Type B pancreatic cell (in vitro differentiated cells): ENCODE measurements at places on chromosomes 3 and 15. TPM values are rescaled to one million over a fixed set of nuclear protein-coding genes. Genes with fewer than 3 reads are reported as not detected.

FBLN2 gene
- total RNA-seq: 49.1 and 67.6 TPM in 2 replicates

CFAP100 gene
- total RNA-seq: 4.3 TPM in 1 of 2 replicates, not detected in the other

THAP10 gene
- total RNA-seq: 2.7 and 5.3 TPM in 2 replicates

FBXW12 gene
- not detected in 2 replicates for total RNA-seq

EXD1 gene
- total RNA-seq: not detected in 2 replicates

KBTBD13 gene
- not detected in 2 replicates for total RNA-seq

SI gene
- total RNA-seq: 4.7 and 8.4 TPM in 2 replicates

C2CD4A gene
- 1.7 and 2.0 TPM in 2 replicates for total RNA-seq

DNA sequence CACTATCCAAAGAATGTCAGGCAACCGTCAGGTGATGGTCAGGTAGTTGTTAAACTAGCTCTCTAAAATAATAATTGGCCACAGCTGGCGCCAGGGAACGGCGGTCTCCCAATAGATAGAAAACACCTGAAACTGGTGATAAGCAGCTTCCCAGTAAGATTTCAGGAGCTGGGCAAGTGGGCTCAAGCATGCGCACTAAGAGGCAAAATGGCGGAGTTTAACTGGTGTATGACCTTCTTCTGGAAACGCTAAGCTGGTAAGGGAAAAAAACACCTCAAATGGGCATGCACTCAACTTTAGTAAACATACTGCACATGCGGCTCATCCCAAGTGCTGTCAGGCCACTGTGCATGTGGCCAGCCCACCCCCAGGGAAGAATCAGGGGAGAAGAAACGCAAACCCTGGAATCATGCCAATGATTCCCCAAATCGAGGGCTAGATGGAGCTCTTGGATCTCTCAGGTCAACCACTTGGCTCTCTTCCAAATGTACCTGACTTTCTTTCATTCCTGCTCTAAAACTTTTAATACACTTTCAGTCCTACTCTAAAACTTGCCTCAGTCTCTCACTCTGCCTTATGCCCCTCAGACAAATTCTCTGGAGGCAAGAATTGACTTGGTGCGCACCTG is 195.0 kb downstream of the ZNF621 start:
- no peak for DNase-seq

DNA sequence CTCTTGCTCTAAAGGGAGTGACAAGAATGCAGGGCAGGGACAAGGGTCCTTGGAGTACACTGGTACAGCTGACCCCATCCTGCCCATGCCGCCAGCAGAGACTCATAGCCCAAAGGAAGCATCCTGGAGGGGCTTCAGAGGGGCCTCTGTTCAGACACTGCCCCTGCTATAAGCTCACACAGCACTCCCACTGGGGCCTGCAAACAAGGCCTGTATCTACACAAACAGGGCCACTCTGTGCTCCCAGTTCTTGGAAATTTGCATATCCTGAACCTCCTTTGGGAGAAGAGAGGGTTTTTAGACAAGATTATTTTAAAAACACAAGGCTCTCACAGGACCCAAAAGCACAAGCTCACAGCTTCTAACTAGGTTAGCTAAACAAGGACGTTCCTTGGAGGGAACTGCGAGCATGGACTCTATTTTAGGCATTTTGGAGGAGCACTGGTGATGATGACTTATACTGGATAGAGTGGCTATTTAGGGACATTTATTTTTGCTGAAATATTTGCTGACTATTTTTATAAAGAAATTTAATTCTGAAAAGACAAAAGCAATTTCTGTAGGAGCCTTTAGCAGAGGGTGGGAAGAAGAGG is 16.4 kb upstream of the ANKRD34C start:
- DNase-seq: no peak

DNA sequence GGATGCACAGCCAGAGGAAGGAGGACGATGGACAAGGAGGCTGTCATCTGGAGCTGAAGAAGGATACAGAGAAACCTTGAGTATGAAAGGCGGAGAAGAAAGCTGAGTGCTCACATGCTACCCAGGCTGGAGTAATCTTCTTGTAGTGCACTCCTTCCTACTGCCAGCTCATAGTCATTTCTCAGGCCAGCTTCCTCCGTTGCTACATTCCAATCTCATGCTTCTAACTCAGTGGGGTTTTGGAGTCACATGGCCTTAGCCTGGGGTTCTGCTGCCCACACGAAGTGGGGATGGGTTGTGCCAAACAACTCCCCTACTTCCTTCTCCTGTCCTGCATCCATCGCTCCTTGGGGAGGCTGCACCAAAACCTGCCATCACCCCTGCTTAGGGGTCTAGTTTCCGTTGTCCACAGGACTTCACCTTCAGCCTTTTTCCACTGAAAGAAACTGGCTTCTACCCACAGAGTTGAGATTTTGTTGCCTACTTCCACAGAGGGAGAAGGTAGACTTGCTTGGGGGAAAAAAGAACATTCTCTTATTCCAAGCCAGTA is 239.9 kb downstream of the EPHB1 start:
- DNase-seq: no peak

GRCh38 chr3:128217702-128218547 is 64.6 kb downstream of the EEFSEC start:
- DNase-seq: no peak

- no peak for DNase-seq
Measured at GRCh38 chr3:126994661-126995245, 11.8 kb downstream of the PLXNA1 start.

DNA sequence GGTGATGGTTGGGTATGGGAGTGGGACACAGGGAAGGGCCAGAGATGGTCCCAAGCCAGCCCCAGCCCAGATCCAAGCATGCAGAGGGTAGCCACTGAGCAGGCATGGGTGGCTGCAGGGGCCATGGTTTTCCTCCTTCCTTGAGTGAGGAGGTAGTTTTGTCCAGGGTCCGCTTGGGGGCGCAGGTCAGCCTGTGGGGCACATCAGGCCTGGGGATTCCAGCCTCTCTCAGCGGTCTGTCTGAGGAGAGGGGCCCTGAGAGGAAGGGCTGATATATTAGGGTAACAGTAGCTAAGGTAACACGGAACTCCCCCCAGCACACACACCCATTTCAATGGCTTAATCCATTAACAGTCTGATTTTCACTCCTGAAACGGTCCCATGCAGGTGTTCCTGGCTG is 22.7 kb upstream of the LCTL start:
- no peak for DNase-seq

GRCh38 chr15:27686369-27686768 is 412.7 kb downstream of the OCA2 start:
- DNase-seq: no peak

GRCh38 chr3:132643366-132643765 is 16.2 kb downstream of the ACAD11 start:
- no peak for DNase-seq

DNA sequence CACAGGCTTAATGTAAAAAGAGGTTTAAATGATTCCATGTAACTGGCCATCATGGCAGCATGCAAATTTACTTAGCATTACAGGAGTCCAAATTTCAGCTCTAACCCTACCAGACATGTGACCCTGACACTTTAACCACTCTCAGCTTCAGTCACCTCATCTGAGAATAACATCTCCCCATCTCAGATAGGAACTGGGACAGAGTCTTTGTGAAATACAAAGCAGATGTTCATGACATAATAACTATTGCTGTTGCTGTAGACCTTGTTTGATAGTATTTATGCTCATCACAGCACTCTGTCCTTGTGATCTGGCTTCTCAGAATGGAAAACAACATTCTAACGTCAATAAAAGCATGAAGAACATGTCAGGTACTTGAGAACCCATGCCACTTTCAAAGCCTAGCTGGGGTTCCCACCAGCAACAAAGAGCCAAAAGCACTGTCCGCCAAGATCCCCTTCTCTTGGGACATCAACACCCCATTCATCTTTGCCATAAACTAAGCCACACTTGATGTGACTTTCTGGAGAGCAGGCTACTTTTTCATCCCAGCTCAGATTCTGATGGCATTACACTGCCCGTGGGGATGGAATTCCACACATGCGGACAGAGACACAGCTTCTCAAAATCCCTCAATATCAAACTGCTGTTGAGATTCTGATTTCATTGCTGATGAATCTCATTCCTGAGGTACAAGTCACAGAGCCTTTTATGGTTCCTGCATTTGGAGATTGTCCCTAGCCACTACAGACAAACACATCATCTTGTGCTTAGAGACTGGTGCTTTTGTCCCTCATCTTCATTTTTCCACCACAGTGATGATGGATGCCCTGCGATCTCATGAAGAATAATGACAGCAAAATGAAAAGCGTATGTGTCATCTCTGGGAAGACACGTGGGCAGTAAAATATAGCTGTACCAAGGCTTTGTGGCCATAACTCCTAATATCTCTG is 202.7 kb downstream of the TNIK start:
- no peak for DNase-seq

DNA sequence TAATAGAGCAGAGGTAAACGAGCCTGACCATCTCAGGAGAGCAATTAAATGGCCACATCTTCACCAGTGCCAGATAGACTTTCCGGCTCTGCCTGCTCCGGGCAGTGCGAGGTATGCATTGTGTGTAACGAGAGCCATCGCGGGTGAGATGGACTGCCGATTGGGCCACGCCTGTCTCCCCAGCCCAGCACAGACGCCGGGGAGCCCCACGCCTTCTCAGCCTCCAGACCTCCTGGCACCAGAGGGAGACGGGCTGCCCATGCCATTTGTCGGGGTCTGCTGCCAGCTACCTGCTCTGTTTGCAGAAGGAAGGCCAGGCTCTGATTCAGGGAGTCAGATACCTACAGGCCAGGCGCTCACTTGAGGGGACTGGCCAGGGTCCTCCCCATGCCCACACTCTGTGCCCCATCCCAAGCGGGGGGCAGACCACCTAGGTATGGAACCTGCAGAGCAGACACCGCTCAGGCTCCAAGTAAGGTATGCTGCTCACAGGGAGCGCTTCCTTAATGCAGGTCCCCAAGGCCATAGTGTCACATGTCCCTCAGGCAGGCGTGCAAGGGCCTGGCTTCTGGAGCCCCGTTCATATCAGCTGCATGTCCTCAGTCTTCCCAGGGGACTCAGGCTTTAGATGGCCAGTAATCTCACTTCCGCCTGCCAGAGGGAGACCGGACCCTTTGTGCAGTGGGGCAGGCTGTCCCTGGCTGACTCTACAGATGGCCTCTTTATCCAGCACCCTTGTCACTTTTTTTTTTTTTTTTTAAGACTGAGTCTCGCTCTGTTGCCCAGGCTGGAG is 62.2 kb downstream of the DNAJB8 start:
- no peak for DNase-seq

DNA sequence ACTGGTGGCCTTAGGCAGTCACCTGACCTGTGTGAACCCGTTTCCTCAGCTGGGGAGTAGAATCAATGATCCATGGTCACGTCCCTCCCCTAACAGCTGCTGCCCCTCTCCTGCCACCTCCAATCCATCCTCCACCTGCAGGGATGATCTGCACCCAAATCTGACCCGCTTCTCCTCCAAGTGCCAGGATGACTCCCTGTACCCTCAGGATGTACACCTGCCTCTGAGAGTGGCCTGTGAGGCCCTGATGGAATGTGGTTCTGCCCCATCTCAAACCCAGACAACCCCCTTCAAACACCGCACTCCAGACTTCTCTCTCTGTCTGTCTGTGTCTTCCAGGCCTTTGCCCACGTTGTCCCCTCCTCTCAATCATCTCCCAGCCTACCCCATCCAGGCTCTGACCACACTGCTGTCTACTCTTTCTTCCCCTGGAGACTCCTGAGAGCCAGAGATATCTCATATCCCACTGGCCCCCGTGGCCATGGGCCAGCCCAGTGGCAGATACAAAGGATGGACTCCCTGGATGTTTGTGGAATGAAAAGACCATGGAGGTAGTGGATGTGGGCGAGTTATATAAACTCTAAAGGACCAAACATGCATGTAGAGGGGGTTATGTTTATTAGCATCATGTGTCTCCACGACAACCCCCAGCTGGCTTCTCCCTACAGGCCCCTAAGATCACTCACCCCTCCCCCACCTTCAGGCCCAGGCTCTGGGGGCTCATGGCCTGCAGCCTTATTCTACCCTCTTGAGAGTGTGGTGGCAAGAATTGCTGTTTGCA is 84.9 kb downstream of the SMAD6 start:
- DNase-seq: no peak

GRCh38 chr3:118628704-118629341 is 405.8 kb downstream of the IGSF11 start:
- DNase-seq: peak; percentile 77

GRCh38 chr3:93989241-93989640 is 9.3 kb downstream of the ARL13B start:
- DNase-seq: no peak

- no peak for DNase-seq
Measured at GRCh38 chr3:79211586-79212359, 556.0 kb downstream of the ROBO1 start.

- DNase-seq: no peak
Measured at GRCh38 chr15:85094685-85095084, 113.0 kb downstream of the PDE8A start.

GRCh38 chr3:105836533-105836932 is 32.3 kb downstream of the CBLB start:
- no peak for DNase-seq

- DNase-seq: no peak
Measured at GRCh38 chr3:188362405-188362831, 208.5 kb downstream of the LPP start.

DNA sequence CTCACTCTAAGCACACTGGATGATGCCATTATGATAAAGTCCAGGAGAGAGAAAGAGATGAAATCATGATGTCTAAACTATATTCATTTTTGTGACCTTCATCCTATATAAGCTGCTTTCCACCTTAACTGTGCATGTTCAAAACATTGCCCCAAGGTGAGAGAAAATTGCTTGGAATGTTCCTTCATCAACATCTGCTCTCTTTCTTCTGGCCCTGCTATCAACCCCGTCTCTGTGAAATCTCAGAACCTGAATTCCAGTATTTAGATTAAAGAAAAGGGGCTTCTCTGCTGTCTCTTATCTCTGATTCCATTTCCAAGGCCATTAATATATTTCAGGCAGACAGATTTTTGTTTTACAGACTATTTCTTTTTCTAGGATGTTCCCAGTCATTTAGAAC is 47.3 kb upstream of the PHLDB2 start:
- no peak for DNase-seq

DNA sequence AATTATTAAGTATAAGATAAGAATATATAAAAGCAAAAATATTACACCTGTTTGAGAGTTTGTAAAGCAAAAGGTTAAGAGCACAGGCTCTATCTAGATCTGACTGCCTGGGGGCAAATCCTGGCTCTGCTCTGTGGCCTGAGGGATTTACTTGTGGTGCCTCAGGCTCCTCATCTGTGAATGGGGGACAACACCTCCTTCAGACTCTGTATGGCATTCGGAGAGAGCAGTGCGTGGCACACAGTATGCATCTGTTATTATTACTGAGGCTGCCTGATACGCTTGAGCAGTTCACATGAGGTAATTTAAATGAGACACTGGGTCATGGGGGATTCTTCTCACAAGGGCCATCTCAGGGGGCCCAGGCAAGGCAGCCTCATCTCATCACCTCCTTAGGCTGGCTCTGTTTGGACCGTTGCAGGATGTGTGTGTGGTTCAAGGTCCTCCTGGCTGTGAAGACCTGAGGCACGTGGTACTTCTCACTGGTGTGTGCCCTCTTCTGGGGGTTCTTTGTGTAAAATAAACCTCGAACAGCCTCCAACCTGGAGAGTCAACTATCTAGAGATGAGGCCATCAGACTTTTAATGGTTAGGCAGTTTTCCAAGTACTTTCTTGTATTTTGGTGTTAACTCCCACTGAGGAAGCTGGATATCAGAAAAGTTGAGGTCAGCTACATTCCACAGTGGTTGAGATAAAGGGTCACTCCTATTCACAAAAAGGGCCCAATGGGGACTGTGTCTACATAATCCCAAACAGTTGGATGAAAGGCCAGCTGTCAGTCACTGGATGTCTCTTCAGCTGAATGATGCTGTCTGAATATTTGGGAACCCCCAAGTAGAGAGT is 9.0 kb downstream of the GNB5 start:
- DNase-seq: no peak
